ENCODE measurements at places on chromosomes 2 and 18.

- no peak for DNase-seq
Measured at GRCh38 chr2:188322569-188323551, 31.2 kb downstream of the GULP1 start.

GRCh38 chr2:39247512-39248043 lies 3.8 kb upstream of the CDKL4 start:
- DNase-seq: no peak

DNA sequence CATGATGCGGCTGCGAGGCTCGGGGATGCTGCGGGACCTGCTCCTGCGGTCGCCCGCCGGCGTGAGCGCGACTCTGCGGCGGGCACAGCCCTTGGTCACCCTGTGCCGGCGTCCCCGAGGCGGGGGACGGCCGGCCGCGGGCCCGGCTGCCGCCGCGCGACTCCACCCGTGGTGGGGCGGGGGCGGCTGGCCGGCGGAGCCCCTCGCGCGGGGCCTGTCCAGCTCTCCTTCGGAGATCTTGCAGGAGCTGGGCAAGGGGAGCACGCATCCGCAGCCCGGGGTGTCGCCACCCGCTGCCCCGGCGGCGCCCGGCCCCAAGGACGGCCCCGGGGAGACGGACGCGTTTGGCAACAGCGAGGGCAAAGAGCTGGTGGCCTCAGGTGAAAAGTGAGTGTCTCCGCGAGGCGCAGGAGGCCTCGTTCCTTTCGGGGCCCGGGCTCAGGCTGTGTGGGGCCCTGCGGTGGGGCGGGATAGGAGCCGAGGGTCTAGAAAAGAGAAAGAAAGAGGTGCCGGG lies 520 bp downstream of the GLS start:
- DNase-seq: no peak

DNA sequence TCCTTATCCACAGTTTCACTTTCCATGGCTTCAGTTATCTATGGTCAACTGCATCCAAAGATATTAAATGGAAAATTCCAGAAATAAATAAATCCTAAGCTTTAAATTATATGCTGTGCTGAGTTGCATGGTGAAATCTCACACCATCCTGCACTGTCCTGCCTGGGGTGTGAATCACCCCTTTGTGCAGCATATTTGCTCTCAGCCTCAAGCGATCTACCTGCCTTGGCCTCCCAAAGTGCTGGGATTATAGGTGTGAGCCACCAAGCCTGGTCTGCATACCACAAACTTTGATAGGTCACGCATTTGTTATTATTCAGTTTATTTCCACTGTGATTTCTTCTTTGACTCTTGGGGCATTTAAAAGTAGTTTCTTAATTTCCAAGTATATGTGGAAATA lies 117.2 kb downstream of the SPIRE1 start:
- no peak for DNase-seq

- no peak for DNase-seq
Measured at GRCh38 chr2:191739194-191739593, 61.3 kb downstream of the NABP1 start.

- no peak for DNase-seq
Measured at GRCh38 chr2:158882297-158882696, 86.1 kb upstream of the TANC1 start.

DNA sequence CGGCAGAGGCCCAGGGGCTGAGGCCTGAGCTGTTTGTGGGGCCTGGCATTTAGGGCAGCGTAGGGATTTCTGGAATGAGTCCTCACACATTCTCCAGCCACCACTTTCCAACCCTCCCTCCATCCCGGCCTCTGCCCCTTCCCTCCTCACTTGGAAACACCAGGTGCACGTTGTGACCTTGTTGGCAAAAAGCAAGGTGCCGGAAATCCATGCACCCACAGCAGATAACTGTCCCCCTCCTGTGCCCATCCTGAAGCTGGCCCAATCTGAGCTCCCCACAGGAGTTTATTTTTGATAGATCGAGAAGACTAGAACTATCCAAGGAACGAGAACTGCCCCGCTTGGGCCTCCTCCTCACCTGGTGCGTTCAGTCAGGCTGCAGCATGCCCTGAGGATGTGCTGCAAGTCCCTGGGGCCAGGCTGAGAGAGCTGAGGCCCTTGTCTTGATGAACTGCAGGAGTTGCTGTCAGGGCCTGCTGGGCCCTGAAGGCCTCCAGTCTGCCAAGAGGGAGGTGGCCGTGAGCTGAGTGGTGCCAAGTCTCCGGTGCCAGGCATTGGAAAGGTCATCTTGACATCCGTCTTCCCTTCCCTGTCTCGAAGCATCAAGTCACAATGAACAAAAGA lies 55.8 kb downstream of the CTIF start:
- DNase-seq: no peak

DNA sequence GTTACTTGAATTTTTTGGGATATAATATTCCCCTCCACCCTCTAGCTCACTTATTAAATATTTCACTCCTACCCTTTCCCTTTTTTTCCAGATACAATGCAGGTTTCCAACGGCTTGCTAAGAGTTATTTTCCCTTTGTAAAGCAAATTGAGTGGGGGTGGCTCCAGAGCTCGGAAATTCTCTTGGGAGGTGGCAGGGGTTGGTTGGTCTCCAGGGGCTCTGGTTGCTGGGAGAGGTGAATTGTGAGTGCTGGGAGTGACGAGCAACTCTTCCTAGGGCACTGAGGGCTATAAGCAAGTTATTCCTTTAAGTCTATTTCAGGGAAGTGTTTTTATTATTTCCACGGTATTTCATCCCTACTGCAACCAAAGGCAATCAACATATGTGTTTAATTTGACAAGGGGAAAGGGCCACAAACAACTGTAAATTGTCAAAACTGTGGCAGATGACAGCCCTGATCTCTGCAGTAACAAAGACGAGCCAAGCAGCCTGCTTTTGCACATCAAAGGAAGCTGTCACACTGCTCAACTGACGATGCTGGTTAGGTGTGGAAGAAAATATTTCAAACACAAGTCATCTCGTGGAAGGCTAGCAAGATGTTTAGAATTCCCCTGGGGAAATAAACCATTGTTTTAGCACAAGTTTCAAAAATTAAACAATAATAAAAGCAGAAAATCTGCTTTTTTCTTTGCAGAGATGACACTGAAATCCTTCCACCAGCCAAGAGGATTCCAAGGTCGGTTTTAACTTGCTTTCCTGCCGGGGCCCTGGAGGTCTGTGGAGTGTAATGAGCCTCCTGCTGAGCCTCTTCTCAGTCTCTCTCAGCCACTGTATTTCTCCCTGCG lies 34.8 kb upstream of the ASXL2 start:
- DNase-seq: no peak

- DNase-seq: no peak
Measured at GRCh38 chr2:182915369-182916326, 49.2 kb upstream of the FRZB start.

DNA sequence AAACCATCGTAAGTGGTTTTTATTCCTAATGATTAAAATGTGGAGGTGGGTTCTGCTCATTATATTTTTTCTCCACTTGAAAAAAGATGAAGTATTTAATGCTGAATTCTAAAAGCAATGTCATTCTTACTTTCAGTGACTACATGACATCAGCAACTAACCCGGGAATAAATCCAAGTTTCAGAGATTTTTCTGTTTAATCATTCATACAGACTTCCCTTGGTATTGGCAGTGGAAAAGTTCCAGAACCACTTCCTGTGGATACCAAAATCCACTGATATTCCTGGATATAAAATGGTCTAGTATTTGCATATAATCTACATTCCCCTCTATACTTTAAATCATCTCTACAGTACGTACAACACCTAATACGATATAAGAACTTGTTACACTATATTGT lies 128.6 kb downstream of the ZNF532 start:
- no peak for DNase-seq

- DNase-seq: no peak
Measured at GRCh38 chr2:55720417-55720816, 26.8 kb upstream of the PNPT1 start.

DNA sequence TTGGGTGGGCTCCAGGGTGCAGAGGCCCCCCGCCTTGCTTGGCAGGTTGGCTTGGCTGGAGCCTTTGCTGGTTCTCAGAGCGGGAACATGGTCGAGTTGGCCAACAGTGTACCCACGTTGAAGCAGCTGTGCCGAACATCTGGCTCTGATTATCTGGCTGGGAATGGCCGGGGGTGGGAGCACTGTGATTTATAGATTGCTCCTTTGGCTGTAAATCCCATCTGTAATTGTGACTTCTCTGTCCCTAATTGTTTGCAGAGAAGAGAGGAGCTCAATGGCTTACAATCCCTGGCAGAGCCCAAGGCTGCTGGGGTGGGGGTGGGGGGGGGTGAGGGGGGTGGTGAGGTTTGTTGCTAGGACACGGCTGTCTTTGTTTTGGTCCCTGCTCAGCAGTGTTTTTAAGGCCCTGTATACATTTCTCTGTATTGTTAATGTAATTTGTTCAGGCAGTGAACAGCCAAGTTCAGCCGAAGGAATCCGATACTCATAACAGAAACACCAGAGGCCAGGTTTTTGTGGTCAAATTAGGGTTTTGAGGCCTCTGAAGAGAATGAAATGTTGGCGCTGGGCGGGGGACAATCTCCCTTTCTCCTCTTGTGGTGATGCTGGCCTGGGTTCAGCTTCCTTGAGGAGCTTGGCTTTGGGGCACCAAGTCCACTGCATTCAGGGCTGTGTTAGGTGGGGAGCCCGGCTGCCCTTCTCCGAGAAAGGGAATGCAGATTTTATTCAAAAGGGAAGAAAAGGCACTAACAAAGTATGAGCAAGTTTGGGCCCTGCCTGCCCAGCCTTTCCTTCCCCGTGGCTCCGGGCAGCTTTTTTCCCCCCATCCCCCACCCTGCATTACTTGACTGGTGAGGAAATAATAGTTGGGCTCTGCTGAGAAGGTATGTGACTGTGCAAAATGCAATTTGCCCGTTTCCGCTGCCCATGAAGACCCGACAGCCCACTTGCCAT lies 82.5 kb downstream of the TCF7L1 start:
- DNase-seq: no peak

DNA sequence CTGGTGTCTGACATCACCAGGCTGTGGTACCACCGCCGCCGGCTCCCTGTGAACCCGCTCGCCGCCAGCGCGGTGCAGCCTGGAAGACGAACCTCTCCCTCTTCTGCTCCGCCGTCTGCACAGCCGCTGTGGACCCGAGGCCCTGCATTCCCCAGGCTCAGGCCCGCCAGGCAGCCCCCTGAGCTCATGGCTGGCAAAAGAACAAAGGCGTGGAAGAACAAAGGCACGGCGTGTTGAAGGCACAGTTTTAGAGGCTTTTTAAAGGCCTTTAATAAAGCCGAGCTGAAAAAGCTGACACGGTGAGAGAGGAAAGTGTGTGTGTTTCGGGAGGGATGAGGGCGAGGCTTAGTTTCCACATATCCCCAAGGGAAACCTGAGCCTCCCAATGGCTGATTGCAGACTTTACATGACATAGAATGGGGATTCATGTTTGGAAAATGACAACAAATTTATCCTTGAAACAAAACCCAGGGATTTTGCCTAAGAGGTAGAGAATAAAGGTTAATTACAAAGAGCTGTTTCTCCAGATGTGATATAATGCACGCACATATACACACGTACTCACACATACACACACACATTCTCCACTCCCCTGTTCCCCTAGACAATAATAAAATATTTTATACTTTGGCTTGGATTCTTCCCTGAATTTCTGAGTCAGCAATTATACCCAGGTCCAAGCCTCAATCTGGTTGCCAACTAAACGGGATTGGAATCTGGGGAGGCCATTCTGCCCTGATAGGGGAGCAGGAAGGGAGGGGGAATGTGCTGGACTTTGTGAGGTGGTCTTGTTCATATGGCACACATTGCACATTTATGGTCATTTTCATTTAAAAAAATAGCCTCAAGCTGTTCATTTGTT lies 39.7 kb downstream of the RFX8 start:
- no peak for DNase-seq

DNA sequence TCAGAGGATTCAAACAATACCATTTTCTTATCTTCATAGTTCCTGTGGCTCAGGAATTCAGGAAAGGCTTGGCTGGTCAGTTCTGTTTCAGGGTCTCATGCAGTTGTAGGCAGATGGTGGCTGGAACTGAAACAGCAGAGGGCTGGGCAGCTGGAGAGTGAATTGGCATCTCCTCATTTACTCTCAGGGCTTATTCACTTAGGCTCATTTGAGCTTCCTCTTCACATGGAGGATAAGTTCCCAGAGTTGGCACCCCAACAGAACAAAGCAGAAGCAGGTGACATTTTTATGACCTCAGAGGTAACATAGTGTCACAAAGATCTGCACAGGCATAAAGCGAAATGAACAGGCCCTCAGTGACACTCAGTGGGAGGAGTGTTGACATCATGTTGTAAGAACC lies 66.1 kb downstream of the RBBP8 start:
- no peak for DNase-seq

DNA sequence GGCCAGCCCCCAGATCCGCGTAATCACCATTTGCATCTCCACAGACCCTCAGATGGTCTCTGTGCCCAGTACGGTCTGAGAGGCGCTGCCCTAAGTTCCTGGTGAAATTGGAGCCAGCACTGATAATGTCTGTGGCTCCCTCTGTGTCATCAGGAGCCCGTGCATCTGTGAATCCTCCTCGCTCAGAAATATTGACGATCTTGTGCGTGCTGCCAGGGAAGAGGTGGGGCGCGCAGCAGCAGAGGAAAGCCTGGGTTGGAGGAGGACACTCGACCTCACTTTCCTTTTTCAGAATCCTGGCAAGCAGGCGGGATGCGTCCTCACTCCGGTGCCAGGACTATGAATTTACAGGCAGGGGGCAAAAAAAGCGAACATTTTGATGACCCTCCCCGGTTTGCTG lies 686.1 kb upstream of the SALL3 start:
- no peak for DNase-seq

- DNase-seq: no peak
Measured at GRCh38 chr18:30982285-30982992, 60.1 kb downstream of the DSC3 start.

Data from GM12892 (cell line).